ENCODE measurements at places on chromosomes 5 and 9.

DNA sequence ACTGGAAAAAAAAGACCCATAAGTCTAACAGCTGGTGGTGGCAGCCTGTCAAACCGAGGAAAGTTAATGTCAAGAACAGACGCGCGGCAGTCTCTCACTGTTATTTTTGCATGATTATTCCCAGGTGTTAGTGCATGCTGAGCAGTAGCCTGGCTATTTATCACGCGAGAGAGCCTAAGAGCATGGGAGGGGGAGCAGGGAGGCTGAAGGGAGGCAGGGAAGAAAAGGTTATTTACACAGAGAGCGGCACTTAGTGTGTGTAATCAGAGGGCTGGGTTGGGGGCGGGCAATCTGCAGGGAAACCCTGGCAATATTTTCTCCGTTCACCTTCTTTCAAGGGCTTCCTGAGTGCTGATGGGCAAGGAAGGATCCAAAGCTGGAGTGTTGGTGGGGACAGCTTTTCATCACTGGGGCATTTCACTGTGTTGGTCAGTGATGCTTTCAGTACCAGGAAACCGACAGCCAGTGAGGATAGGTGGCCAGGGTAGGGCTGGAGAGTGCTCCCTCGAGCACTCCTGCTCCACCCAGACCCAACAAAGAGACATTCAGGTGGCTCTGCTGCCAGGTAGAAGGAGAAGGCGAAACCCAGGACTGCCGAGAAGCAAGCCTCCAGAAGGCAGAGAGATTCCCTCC, 39.6 kb downstream of the ZNF608 start:
- no peaks in the 10 kb centered on the region for H3K36me3 ChIP-seq
- no peak for DNase-seq
- no peak overlapping the region for H3K4me3 ChIP-seq
- H3K27me3 ChIP-seq, result no peaks in the 10 kb centered on the region
- no peak overlapping the region for H3K27ac ChIP-seq
- peaks cover 5% of the 10 kb centered on the region for H3K4me1 ChIP-seq

- no peaks in the 10 kb centered on the region for H3K4me1 ChIP-seq
- no peak within 1 kb of the TSS for H3K4me3 ChIP-seq
- no peak within 1 kb of the TSS for H3K27ac ChIP-seq
- DNase-seq, result no peak
- no peaks in the 10 kb centered on the region for H3K36me3 ChIP-seq
Measured at GRCh38 chr9:133609311-133610098, at the start of gene FAM163B. Gene FAM163B (minus strand): TSS chr9:133609389. CDS start chr9:133580223, 29,166 bp downstream.

DNA sequence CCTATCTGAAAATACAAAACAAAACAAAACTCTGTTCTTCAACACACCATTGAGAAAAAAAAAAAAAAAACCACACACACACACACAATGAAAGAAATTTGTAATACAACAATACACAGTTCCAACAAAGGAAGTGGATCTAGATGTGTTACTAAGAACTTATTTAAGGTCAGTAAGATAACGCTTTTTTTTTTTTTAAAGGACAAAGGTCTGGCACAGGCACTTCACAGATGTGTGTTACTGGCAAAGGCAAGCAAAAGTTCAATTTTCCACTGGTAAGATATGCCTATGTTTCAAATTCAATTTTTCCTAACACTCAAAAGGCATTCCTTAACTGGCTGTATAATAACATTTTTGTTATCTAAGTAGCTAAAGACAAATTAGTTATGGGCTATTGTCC, 3.6 kb downstream of the RFK start:
- no peak for DNase-seq
- peaks cover 33% of the 10 kb centered on the region for H3K36me3 ChIP-seq
- H3K27me3 ChIP-seq, result no peaks in the 10 kb centered on the region
- peaks cover 26% of the 10 kb centered on the region for H3K4me1 ChIP-seq

DNA sequence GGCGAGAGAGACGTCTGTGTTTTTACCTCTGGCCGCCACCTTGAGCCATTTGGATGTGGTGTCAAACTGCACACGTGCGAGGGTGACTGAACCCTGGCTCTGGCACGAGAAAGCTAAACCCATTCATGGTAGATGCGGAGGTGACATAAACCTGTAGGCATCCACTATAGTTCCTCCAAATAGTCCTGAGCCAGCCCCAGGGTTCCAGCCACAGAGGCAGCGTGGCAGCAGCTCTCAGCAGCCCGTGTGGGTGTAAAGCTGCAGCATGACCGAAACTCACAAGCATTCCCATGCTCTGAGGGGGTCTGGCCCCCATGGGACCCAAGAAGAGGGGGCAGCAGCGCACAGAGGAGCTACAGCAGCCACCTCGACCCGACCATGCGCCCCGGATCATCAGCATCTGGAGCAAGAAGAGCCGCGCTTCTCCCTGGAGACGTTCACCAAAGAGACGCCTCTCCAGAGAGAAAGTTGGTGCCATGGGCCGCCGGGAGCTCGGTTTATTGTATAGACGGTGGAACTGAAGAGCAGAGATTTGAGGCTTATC, 303.8 kb upstream of the IRX4 start:
- H3K4me3 ChIP-seq, result no peak overlapping the region
- H3K4me1 ChIP-seq, result no peaks in the 10 kb centered on the region
- no peak for DNase-seq

DNA sequence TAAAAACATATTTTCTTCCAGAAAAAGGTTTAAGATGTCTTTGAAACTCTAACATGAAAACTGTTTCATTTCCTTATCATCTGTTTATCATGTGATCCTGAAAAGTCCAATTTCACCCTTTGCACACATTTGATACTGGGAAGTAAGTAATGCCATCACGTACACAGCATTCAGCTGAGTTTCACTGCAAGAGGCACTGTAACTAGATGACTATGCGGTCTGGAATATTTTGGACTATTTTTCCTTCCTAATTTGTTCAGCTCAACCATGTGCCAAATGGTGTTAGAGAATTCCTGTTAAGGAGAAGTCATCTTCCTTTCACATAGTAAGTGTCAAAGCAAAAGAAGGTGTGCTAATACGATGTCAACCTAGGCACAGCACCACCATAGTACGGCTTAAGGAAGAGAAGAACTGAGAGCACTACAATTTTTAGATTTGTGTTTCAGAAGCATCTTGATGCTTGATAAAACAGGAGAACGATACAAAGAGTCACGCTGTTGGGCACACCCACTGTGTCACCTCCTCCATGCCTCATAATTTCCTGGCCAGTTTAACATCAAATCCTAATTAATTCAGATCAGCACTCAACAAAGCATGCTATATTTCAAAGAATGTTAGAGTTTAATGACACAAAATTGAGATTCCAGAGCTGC, 77.5 kb downstream of the GNAQ start:
- H3K4me1 ChIP-seq, result peaks cover 54% of the 10 kb centered on the region
- H3K27ac ChIP-seq, result peak overlapping the region; percentile 54

GRCh38 chr5:77312413-77312812, 101.9 kb downstream of the PDE8B start:
- H3K4me3 ChIP-seq, result no peak overlapping the region
- DNase-seq, result no peak
- H3K27ac ChIP-seq, result no peak overlapping the region
- no peaks in the 10 kb centered on the region for H3K27me3 ChIP-seq
- H3K4me1 ChIP-seq, result no peaks in the 10 kb centered on the region
- H3K36me3 ChIP-seq, result no peaks in the 10 kb centered on the region

DNA sequence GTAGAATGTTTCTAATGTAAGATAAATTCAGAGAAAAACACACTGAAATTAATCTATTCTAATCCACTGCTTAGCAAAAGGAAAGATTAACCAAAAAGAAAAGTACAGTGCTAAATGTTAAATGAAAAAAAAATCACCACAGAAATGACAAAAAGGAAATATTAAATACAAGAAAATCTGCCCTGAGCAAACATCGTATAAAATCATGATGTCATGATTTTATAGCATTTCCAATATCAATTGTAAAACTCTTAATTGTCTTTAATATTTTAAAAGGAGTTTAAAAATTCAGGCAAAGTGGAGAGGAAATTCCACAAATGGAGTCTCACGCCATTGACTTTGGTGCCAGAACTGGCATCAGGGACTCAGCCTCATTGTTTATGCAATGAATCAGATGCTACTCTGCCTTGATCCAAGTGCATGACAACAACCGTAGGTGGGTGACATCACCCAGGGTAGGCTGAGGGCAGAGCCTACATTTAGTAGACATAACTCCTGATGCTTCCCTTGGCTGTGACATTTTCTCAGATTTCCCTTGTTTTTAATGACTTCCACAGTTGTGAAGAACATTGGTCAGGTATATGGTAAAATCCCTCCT, 696.8 kb downstream of the SEMA5A start:
- no peak for DNase-seq
- no peaks in the 10 kb centered on the region for H3K36me3 ChIP-seq
- no peak overlapping the region for H3K4me3 ChIP-seq
- no peaks in the 10 kb centered on the region for H3K27me3 ChIP-seq
- H3K27ac ChIP-seq, result no peak overlapping the region
- H3K4me1 ChIP-seq, result no peaks in the 10 kb centered on the region

- DNase-seq, result no peak
- H3K4me3 ChIP-seq, result no peak overlapping the region
- H3K36me3 ChIP-seq, result peaks cover 68% of the 10 kb centered on the region
- H3K27me3 ChIP-seq, result no peaks in the 10 kb centered on the region
- no peaks in the 10 kb centered on the region for H3K4me1 ChIP-seq
Measured at GRCh38 chr5:31479706-31480105, 52.2 kb downstream of the DROSHA start.

DNA sequence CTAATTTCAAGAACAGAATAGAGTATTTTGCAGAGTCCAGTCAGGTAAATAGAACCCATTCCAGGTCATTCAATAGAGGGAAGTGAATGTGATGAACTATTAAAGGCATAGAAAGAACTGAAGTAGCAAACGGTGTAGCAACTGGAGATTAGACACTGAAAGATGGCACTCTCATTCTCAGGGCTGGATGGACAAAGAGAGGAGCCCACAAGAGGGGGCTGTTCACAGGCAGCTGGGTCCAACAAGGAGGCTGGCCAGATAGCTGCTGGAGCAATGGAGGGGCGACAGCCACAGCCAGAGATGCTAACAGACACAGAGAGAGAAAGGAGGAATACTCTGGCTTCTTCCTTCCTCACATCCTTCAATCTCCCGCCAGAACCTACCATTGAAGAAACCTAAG, 93.1 kb upstream of the SMARCA2 start:
- H3K36me3 ChIP-seq, result no peaks in the 10 kb centered on the region
- no peak overlapping the region for H3K27ac ChIP-seq
- no peaks in the 10 kb centered on the region for H3K27me3 ChIP-seq
- H3K4me3 ChIP-seq, result no peak overlapping the region
- no peaks in the 10 kb centered on the region for H3K4me1 ChIP-seq

DNA sequence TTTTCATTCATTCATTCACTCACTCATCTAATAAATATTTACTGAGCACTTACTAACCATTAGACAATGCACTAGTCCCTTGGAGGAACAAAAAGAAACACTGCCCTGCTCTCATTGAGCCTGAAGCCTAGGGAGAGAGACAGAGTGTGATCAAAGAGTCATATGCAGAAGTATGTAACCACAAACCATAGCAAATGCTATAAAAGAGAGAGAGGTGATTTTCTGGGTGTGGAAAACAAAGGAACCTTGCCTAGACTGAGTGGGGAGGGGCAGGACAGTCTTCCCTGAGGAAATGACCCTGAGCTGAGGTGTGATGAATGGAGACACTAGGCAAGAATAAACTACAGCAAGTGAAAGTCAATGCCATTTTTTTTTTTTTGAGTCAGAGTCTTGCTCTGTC, 10.8 kb upstream of the ADRA1B start:
- no peak overlapping the region for H3K27ac ChIP-seq
- peaks cover 6% of the 10 kb centered on the region for H3K27me3 ChIP-seq
- H3K4me1 ChIP-seq, result peaks cover 14% of the 10 kb centered on the region
- DNase-seq, result no peak
- no peak overlapping the region for H3K4me3 ChIP-seq

- no peaks in the 10 kb centered on the region for H3K27me3 ChIP-seq
- peak; percentile 67 for DNase-seq
- H3K27ac ChIP-seq, result peak overlapping the region; percentile 28
Measured at GRCh38 chr5:40678026-40678425, 1.7 kb upstream of the PTGER4 start.

DNA sequence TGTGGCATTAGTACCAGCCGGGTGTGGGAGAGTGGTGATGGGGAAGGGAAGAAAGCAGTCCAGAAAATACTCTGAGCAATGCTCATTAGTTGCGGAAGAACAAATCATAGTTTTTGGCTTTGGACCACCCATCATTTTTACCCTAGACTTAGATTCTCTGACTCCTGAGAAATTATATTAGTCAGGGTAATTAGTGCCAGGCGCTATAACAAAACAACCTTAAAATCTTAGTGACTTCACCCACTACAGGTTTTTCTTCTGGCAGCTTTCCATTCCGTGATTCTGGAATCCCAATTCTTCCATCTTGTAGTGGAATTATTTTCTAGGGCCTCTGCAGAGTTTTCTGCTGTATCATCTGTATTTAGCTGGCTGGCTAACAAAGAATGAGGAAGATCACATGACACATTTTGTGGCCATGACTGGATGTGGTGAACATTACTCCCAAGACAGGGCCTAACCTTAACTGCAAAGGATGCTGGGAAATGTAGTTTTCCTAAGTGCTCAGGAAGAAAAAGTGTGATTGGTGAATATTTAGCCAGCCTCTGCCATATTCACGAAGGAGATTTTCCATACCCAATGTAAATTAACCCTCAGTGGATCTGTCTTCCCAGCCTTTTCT, 373.0 kb upstream of the MEF2C start:
- H3K4me1 ChIP-seq, result no peaks in the 10 kb centered on the region
- no peaks in the 10 kb centered on the region for H3K36me3 ChIP-seq
- H3K27ac ChIP-seq, result no peak overlapping the region
- H3K4me3 ChIP-seq, result no peak overlapping the region
- no peaks in the 10 kb centered on the region for H3K27me3 ChIP-seq

DNA sequence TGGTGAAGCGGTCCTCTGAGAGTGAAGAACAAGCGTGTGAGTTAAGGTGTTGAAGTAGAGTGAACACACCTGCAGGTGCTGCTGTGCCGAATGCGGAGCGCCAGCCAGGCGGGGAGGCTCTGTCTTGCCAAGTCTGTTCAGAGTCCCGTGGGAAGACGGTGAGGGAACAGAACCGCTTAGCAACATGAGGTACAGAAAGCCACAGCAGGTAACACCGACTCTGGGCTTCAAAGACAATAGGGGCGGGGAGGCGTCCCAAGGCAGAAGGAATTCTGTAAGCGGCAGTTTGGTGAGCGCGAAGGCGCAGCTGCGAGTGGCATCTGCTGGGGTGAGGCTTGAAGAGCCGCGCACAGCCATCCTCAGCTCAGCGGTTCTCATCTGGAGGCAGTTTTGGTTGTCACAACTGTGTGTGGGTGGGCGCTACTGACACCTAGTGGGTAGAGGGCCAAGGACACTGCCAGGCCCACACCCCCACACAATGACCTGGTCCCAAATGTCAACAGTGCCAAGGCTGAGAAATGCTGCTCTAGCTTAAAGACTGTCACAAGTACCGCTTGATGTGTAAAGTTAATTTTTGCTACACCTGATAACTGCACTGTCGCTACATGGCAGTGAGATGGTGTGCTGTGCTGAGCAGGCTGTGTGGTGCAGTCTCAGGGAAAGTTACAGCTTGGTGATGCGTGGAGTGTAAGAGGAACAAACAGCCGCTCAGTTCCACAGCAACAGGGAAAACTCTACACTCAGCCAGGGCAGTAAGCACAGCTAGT, 67.4 kb upstream of the TBC1D9B start:
- peak; percentile 10 for DNase-seq
- no peak overlapping the region for H3K4me3 ChIP-seq
- peaks cover 25% of the 10 kb centered on the region for H3K4me1 ChIP-seq
- peak overlapping the region; percentile 39 for H3K27ac ChIP-seq
- H3K36me3 ChIP-seq, result peaks cover 81% of the 10 kb centered on the region
